CD4-positive, alpha-beta T cell treated with Interleukin-4 for 1 hour (primary cell): ENCODE measurements at places on chromosomes 3 and 15.
A peak's percentile ranks its signal among the peaks of the same experiment; 100 is the strongest.

GRCh38 chr3:137148917-137149316 lies 191.1 kb downstream of the IL20RB start:
- no peak for DNase-seq

DNA sequence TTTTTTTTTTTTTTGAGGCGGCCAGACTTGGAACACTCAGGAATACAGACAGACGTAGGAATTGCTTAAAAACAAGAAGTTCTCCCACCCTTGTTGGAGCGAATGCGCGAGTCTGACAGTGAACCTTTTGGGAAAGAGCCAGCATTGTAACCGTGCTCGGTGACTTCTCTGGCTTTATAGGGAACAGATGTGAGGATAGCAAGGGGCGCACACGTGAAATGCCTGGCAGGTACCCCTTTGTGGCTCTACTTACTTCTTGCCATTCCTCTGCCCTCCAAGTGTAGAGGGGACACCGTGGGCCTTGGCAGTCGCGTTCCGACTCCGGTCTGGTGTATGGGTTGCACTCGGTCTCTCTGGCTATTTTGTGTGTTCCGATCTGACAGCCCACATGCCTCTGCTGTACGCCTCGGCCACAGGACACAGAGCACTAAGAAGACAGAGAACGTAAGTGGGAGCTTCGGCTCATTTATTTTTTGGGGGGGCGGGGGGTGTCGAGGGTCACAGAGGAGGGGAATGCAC lies 126.4 kb downstream of the ADAMTS9 start:
- no peak for DNase-seq

GRCh38 chr3:187941135-187941847 lies 196.0 kb upstream of the BCL6 start:
- no peak for DNase-seq

GRCh38 chr3:98807561-98807960 lies 44.4 kb downstream of the ST3GAL6 start:
- DNase-seq = no peak

- peak; percentile 72 for DNase-seq
Measured at GRCh38 chr15:85582131-85583079, 202.0 kb downstream of the AKAP13 start.

- DNase-seq = no peak
Measured at GRCh38 chr3:127233371-127233770, 40.4 kb downstream of the PRR23E start.

- DNase-seq = no peak
Measured at GRCh38 chr3:43399034-43399433, 112.7 kb downstream of the SNRK start.

DNA sequence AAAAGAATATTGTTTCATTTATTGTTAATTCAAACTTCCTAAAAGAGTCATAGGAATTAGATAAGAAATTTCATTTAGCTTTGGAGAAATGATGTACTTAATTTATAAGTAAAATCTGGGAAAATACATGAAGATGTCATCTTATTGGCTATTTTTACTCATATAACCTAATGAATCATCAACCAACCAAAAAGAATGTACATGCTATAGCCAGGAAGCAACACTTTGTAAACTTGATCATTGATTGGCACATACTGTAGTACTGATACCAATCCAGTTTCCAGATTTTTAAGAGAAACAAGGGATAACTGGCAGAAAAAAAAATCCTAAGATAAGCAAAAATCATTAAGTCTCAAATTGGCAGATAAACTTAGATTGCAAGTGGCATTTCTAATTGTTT lies 207.9 kb upstream of the CDIN1 start:
- no peak for DNase-seq

DNA sequence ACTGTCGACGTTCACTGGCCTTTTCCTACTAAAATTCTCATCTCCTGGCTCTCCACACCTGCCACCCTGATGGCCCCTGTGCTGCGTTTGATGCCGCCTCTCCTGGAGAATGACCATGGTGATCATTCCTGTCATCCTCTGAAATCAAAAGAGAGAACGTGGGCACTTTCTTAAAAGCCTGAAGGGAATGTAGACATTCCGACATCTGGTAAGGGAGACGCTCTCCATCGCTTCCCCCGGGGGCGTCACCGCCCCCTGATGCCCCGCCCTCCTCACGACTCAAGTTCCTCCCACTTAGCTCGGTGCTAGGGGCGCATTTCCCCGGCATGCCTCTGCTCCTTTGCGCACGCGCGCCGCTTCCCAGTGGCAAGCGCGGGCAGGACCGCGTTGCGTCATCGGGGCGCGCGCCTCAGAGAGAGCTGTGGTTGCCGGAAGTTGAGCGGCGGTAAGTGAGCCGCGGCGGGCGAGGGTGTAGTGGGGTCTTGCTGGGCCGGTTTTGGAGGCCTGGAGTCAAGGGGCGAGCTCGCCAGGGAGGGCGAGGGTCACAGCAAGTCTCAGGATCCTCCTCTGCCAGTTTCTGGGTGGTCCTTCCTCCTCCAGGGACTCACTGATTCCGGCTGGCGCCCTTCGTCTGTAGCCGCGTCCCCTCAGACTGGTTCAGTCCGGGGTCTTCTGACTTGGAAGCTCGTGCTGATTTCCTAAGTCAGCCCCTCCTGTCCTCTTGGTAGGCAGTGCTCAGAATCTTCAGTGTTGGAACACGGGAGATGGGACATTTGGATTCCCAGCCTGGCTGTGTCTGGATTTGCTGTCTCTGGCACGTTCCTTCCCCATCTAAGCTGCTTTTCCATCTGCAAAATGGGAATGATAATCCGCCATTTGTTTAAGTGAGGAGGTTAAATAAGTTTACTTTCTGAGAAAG lies at the start of gene ATG7:
ATG7 (plus strand) TSS at position 412 of the 919 bp plus-strand sequence. CDS start 26,299 bp downstream, outside the sequence.
- DNase-seq = peak; percentile 98

GRCh38 chr15:75542386-75542797 lies 36.7 kb downstream of the PTPN9 start:
- DNase-seq = no peak

GRCh38 chr15:67724691-67725375 lies 100.5 kb upstream of the SKOR1 start:
- DNase-seq = no peak

DNA sequence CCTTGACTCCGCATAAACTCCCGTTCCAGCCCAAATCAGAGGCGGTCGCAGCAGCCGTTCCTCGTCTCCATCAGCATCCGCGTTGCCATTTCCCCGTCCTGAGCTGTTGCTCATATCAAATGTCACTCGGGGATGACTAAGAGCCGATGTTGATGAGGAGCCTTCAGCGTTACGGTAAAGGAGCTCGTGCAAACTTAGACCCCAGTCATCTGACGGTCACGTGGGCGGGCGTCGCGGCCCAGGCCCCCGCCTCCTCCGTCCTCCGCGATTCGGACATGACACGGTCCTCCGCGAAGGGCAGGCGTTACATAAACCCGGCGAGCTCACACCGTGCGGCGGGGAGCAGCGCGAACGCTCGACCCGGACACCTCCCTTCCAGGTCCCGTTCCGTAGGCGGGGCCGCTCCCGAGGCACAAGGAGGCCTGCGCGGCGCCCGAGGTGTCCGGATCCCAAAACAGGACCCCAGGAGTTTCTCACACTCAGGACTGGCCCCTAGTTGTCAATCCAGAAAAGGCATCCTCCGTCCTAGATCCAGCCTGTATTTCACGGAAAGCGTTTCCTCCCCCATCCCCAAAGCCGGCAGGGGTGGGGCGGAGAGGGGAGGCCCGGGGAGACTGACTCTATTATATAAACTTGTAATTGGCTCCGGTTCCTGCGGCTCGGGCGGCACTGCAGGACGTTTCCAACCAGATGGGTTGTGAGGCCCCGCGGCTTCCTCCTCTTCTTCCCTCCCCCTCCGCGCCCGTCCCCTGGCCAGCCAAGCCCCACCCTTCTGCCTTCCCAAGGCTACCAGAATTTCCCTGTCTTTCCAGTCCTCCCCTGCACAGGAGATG lies 100.0 kb upstream of the IGF1R start:
- no peak for DNase-seq

- DNase-seq = no peak
Measured at GRCh38 chr3:78919021-78919755, 848.6 kb downstream of the ROBO1 start.

DNA sequence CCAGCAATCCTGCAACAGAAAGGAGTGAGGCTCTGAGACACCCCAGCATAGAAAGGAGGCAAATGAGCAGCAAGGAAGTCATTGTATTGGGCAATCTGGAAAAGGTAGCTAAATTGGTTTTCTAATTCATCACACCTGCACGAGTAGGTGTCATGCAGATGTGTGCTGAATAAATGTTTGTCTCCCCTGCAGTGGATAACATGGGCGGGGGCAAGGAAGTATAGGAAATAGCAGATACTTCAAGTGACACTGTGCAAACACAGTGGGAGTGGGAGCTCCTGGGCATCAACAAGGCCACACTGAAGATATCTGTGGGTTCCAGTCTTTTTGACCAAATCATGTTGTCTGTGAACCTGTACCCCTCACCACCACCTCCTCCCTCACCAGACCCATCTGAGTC lies 14.4 kb upstream of the HTR3E start:
- DNase-seq = no peak

- DNase-seq = peak; percentile 77
Measured at GRCh38 chr15:68817304-68818065, 3.2 kb downstream of the ANP32A start.

DNA sequence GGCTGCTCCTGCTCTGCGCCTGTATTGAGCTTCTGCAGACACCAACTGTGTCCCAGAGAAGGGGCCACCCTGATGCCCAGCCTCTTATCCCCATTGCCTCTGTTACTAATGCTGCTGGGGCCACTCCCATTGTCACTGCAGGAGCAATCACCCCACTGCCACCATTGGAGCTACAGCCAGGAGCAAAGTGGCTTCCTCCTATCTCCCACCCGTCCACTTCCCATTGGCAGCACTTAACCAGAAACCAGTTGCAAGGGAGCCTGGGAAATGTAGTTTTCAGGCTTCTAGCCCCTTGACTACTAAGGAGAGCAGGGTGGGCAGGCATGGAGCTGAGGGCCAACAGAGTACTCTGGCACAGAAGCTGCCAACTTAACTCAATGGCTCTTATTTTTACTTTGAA lies 55.9 kb upstream of the KLF13 start:
- DNase-seq = no peak

- no peak for DNase-seq
Measured at GRCh38 chr15:58203537-58203936, 65.4 kb downstream of the AQP9 start.

DNA sequence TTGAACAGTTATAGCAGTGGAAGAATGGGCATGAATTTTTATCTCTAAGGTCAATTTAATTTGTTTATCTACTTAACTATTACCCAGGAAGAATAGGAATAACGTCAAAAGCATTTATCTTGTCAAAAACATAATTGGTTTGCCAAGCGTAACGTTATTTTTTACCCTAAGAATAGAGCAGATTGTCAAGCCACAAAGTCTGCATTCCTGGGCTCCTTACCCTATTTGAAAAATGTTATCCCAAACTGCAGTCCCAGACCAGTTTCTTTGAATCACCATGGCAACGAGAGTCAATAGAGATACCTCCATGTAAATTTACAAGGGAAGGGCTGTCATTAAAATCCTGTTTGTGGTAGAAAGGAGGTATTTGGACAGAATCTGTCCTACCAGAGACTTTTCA lies 61.1 kb downstream of the CPNE4 start:
- no peak for DNase-seq

DNA sequence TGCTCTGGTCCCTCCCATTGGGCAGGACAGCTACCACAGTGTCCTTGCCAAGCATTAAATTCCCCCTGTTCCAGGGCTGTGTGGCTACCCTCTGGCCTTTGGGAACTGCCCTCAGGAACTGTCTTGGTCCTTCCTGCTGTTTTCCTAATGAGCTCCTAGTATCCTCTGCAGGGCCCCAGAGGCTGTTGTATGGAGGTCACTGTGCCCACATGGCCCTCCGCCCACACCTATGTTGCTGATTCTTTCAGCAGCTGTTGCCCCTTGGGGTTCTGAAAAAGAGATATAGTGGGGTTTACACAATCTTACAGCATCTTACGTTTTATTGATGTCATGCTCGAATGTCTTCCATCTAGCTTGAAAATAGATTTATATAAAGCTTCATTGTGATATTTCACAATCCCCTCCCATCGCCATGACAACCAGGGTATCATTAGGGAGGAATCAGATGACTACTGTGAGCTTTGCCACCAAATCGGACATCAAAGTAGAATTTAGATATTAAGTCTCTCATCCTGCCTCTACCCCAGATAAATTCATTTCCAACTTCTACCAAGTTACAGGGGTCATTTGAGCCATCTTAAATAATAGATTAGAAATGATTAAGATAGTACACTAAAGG lies 97.1 kb upstream of the NR2E3 start:
- no peak for DNase-seq

DNA sequence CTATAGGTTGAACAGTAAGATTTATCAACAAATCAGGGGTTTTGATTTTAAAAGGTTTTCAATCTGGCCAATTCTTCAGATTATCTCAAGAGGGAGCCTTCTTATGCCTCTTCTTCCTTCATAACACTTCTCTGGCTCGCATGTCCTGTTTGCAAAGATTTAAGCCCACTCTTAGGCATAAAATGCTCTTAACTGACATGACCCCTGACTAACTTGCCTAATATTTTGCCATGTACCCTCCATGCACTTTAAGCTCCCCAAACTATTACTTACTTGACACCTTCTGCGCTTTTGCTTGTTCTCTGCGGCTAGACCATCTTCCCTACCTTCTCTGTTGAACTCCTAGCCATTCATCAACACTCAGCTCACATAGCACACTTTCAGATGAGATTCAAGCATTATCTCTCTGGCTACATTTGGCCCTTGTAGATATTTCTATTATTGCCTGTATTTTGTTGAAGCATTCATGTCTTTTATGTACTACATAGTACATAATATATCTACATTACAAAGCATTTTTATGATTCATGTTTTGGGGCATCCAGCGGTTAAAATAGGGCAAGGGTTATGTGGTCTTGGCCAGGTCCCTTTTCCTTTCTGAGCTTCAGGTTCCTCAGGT lies 1.0 kb upstream of the ARIH1 start:
- DNase-seq = no peak

- no peak for DNase-seq
Measured at GRCh38 chr15:78671626-78672211, 30.7 kb upstream of the CHRNB4 start.

GRCh38 chr3:177220136-177220974 lies 23.1 kb upstream of the TBL1XR1 start:
- no peak for DNase-seq

DNA sequence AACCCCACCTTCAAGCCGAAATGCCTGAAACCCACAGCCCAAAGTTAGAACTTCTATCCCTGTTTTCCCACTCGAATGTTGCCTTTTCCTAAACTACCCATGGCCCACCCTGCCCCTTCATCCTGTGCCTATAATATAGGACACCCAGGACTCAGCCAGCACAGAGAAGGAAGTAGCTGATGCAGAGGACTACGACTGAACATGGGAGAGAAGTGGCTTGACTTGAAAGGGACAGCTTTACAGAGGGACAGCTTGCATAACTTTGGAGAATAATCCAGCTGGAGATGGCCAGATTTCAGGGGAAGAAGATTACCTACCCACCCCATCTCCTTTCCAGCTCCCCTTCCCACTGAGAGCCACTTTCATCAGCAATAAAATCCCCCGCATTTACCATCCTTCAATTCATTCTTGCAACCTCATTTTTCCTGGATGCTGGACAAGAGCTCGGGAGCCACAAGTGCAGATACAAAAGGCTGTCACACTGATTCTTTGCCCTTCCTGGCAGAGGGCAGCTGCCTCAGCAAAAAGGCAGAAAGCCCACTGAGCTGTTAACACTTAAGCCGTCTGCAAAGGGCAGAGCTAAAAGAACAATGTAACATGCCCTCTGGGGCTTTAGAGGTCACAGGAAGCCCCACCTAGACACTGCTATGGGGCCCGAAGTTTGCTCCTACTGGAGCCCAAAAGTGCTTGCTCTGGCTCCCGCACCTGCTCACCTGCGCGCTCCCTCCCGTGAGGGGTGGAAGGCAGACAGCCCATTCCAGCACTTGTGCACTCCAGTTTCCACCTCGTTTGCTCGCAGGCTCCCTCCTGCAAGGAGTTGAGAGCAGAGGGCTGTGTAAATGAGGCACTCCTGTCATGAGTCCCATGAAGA lies 224.0 kb downstream of the TBC1D5 start:
- DNase-seq = no peak
